ENCODE measurements at places on chromosomes 6 and 20.

- no peak for DNase-seq
Observed at GRCh38 chr6:117674503-117674902, 766 bp upstream of the NUS1 start.

DNA sequence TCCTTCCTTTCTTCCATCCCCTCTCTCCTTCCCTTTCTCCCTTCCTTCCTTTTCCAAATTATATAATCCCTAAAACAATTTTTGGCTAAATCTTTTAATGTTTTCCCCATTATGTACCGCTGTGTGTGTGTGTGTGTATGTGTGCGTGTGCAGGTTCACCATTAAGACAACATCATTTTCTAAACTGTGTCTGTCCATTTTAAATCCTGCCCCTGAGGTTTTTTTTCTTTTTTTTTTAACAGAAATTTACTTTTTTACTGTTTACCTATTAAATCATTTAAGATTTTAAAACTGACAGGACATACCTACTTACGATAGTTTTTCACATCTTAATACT lies 366.3 kb upstream of the EPHA7 start:
- no peak for DNase-seq

DNA sequence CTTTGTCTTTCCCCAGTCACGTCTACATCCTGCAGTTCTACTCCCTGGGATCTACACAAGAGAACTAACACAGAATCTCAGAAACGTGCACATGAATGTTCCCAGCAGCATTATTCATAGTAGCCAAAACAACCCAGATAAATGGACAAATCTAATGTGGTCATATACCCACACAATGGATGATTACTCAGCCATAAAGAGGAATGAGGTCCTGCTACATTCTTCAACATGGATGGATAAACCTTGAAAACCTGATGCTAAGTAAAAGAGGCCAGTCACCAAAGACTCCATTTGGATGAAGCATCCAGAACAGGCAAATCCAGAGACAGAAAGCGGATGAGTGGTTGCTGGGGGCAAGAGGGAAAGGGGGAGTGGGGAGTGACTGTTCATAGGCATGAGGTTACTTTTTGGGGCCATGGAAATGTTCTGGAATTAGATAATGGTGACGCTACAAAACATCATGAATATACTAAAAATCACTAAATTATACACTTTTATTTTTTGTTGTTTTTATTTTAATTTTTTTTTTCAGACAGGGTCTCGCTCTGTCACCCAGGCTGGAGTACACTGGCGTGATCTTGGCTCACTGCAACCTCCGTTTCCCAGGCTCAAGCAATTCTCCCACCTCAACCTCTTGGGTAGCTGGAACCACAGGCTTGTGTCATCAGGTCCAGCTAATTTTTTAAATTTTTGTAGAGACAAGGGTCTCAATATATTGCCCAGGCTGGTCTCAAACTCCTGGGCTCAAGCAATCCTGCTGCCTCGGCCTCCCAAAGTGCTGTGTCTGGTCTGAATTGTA lies 50.8 kb upstream of the DSN1 start:
- no peak for DNase-seq

DNA sequence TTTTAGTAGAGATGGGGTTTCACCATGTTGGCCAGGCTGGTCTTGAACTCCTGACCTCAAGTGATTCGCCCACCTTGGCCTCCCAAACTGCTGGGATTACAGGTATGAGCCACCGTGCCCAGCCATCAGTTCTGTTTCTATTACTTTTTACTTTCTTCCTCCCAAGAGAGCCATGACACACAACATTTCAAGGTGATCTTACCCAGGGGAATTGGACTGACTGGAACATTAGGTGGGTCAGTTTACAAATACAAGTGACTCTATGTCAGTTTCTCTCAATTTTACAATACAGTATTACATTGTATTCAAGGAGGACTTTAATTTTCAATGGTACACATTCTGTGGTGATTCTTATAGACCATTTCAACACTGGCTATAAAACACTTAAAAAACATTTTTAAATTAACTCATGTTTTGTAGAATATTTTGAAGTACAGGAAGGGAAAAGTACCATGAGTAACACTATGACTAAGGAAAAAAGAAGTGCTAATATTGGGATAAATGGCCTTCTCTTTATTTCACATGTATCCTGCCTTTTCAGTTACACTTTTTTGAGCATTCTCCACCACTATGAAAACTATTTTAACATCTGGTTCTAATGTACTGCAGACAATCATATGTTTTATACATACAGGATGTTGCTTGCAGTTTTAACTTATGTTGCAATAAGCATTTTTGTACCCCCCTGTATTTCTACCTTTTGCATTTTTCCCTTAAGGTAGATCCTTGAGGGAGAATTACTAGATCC lies 8.4 kb downstream of the TPBG start:
- DNase-seq: no peak

DNA sequence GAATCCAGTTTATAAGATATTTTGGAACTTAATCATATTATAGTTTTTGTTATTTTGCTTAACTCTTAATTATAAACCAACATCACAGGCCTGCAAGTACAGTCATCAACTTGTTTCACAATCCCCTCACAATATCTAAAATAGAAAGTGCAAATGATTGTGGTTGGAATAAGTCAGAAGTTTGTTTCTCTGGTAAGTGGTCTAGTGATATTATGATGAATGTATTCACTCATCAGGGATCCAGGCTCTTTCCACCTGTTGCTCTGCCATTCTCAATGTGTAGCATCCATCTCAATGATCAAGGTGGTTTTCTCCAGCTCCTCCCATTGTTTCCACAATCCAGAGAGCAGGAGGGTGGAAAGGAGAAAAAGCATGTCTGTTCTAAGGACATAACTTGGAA lies 54.2 kb downstream of the OPN5 start:
- no peak for DNase-seq

DNA sequence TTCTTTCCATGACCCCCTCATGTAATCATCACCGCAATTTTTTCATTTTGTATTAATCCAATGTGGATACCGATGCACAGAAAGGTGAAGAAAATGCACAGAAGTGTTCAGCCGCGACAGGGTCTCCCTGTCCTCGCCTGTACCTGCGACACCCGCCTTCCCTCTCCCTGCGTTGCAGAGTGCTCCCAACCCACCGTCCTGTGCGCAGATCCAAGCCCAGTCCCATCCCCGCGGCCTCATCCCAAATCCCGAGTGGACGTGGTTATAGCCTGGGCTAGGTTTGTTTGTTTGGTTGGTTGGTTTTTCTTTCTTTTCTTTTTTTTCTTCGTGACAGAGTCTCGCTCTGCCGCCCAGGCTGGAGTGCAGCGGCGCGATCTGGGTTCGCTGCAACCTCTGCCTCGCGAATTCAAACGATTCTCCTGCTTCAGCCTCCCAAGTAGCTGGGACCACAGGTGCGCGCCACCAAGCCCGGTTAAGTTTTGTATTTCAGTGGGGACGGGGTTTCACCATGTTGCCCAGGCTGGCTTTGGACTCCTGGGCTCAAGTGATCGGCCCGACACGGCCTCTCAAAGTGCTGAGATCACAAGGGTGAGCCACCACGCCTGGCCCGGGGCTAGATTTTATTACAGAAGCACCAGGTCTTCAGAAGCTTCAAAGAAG lies 536 bp upstream of the RAET1G start:
- no peak for DNase-seq

DNA sequence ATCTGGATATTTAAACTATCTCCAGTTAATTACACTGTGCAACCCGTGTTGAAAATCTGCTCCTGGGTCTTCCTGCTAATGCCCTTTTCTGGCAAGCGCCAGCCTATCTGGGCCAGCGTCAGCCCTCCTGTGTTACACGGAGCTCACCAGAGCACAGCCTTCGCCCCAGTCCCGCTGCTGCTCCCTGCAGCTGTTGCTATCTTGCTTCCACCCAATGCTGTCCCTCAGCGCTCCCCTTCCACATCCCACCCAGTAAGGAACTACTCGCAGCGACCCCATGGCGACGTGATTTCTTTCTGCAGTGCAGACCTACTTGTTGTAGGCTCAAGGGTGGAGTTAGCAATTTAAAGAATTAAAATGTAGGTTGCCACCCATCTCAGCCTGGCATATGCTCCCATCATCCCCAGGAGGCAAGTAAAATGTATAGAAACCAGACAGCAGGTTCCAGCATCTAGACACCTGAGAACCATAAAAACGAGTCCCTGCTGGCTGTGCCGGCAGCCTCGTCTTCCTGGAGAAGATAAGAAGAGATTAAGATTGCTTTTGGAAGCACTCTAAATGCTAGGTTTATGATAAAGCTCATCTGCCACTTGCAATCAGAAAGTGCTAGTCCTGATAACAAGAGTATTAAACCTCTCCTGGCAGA lies 254.3 kb upstream of the FOXQ1 start:
- DNase-seq: no peak

- no peak for DNase-seq
Observed at GRCh38 chr6:136508725-136509392, 41.4 kb downstream of the MAP7 start.

DNA sequence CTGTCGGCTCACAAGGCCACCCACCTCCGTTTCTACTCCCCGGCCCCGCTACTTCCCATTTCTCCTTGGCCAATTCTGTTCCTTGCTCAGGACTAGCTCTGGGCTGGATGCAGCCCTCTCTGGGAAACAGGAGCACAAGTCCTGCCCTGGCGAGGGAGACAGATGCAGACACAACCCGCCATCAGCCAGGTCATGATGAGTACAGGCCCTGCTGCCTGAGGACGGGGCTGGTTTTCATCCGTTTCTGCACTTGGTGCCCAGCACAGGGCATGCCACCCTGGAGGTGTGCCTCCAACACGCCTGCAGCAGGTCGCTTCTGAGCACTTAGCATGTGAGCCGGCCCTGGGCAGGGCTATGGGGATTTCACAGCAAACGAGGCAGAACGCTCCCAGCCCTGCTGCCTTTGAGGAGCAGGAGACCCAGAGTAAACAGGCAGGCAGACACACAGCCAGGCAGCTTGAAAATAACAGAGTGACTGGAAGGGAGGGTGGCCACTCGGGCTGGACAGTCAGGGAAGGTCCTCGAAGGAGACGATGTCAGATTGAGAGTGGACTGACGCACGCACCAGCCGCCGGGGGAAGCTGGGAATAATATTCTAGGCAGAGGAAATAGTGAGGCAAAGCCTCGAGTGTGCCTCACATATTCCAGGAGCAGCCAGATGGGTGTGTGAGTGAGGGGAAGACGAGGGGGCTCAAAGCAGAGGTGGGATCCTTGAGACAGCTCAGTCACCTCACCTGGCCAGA lies 21.2 kb upstream of the VSTM2L start:
- DNase-seq: no peak

- DNase-seq: no peak
Observed at GRCh38 chr20:39117491-39117890, 155.3 kb downstream of the DHX35 start.

GRCh38 chr20:47665221-47665991 lies 119.9 kb downstream of the SULF2 start:
- no peak for DNase-seq

DNA sequence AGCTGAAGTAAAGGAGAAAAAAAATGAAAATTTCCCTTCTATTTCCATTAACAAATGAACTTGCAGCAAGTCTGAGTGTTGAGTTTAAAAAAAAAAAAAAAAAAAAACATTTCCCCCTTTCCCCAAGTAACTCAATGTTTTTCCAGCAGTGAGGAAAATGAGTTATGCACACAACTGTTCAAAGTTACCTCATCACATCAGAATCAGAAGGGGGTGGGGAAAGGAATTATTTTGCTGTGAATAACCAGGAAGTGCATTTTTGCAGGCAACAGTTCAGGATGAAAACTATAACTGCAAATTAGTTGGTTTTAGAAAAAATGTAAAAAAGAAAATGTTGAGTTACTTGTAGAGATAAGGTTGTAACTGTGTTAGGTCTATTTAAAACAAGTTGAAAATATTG lies 568.9 kb upstream of the CITED2 start:
- DNase-seq: no peak

DNA sequence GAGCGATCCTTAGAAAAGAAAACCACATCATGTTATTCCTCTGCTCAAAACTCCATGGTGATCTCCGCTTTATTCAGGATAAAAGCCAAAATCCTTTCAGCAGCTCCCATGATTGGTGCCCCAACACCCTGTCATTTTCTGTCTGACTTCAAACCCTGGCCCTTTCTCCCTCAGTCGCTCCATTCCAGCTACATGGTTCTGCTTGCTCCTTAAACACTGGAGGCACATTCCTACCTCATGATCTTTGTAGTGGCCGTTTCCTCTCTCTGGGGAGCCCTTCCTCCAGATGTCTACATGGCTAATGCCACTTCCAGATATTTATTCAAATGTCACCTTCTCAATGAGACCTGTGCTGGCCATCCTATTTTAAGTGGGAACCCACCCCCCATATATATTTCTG lies 100.8 kb downstream of the CAP2 start:
- no peak for DNase-seq

GRCh38 chr6:138805016-138805765 lies 9.3 kb downstream of the ECT2L start:
- no peak for DNase-seq

DNA sequence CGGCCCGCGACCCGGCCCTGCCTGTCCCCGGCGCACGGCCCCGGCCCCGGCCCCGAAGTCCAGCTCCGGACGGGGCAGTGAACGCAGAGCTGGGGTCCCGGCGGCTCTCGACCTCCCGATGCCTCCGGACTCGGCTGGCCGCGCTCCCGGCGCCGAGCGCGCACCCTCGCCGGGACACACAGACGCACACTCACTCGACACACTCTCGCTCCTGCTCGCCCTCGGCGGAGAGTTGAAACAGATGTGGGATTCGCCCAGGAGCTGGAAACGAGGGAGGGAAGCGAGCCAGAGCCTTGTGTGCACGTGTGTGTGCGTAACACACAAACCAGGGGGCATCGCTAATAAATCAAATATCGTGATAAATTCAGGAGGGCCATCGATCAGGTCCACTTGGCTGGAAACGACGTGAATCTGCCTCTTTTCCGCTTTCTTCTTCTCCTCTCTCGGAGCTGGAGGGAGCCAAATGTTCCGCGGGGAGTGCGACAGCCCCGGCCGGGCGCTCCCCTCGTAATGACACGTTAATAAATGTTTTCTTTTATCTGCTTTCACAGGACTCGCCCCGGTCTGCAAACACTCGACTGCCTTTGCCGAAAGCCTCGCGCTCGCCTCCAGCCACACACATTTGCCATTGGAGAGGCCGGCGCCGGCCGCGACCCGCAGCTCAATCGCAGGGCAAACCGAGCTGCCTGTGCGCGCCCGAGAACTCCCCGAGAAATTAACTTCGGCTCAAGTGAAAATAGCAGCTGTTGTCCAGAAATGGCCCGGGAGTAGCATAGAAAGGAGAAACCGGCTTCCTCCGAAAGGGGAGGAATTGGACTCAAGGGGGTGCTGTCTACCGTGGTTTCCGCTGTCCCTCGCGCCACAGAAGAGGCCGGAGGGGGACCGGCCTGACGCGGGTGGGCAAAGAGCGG lies 828 bp upstream of the SULF2 start:
- peak; percentile 33 for DNase-seq

GRCh38 chr6:49415358-49415757 lies 47.7 kb downstream of the MMUT start:
- DNase-seq: no peak

- DNase-seq: no peak
Observed at GRCh38 chr6:121764493-121764892, 329.0 kb downstream of the GJA1 start.

Measured in smooth muscle cell of the brain vasculature (primary cell).